ENCODE measurements at places on chromosomes 16 and 17.

DNA sequence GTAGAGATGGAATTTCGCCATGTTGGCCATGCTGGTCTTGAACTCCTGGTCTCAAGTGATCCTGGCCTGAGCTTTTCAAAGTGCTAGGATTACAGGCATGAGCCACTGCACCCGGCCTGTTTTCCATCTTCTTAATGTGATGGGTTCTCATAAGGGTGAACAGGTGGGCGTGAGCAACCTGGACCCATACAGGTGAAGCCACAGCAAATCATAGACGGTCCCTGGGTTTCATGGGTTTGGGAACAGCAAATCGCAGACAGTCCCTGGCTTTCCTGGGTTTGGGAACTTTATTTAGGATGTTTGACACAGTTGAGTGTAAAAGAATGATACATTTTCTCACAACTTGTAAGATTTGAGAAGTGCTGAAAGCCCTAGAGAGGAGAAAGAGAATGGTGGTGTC lies 12.9 kb upstream of the MEIOB start:
- no peak for DNase-seq

GRCh38 chr17:76550712-76551615 lies 11.1 kb downstream of the PRCD start:
- DNase-seq, result no peak

DNA sequence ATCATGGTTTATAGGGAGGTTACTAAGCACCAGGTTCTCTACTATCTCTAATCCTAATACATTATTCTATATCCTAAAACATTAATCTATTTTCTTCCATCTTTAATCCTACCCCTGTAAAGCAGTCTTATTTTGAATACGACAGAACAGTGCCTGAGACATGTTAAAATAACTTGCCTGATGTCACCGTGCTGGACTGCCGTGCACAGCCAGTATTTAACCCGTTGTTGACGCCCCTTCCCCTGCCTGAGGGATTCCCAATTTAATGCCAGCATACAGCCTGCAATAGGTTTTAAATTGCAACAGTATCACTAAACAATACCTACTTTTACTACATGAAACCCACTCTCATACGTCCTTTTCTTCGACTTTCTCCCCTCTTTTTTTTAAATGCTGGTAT lies 133.3 kb downstream of the PARN start:
- DNase-seq, result no peak

- no peak for DNase-seq
Measured at GRCh38 chr17:53470626-53471025, 352.1 kb upstream of the KIF2B start.

DNA sequence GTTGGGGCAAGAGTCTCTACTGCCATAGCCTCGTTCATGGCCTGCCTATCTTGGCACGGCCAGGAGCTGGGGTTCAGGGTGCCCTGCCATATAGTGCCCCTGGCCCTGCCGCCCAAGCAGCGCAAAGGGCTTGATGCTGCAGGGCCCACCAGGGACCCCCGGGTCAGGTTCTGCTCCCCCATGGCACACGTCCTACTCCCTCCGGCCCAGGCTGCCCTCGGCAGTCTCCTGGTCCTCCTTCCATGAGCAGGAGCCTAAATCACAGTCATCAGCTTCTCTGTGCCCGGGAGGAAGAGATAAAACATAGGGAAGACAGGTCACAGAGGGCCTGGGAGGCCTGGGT lies 55.9 kb upstream of the MTSS2 start:
- no peak for DNase-seq

GRCh38 chr16:50879873-50880695 lies 138.2 kb downstream of the CYLD start:
- DNase-seq, result peak; percentile 7
